ENCODE measurements at places on chromosomes 7 and 10.
A peak's percentile ranks its signal among the peaks of the same experiment; 100 is the strongest.

- DNase-seq: no peak
These were observed 120.2 kb downstream of the FAM53B start for GRCh38 chr10:124624006-124624405.

DNA sequence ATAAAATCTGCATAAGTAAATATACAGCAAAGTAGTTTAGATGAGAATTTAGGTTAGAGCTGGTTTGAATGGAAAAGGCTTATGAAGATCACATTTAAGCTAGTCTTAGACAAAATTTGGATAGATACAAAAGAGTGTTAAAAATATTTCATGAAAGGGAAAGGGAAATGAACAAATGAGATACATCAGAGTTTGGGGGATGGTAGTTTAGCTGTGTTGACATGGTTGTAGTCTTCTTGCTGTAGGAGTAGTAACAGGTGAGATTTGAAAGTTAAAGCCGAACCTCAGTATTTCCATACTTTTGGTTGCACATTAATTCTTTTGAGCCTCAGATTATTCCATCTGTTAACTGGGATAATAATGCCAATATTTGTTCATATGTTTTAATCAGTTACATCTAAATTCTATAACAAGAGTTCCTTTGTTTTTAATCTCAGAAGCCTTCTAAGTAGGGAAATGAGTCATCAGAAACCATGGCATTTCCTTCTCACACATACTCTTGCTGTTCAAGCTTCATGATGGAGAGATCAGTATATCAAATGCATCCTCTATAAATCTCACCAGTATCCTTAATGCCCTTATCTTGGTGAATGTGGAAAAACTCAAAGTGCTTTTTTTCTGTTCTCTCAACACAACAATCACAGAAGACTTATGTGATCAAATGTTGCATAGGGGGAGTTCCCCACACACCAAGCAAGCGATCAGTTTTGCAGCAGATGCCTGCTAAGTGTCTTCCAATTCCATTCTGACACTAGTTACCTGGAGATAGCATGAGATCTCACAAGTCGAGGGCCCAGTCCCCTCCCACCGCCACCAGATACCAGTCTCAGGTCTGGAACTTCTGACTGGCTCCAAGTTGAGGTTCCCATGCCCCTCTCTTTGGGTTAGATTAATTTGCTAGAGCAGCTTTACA, 84.7 kb downstream of the MAPK8 start:
- no peak for DNase-seq

DNA sequence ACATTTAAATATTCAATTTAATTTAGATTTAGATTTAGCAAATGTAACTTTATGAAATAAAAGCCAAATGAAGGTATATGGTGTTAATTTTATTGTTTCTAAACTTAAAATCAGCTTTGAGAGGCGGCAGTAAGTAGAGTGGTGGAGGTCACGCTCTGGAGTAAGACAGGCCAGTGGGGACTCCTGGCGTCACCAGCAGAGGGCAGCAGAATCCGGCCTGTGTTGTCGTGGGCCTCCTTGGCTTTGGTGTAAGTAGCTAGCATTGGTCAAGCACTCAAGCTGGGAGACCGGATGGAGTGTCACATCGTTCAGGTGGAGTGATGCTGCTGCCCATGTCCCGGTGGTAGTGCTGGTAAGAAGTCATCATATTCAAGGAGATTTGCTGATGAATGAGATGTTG, 98.7 kb upstream of the DNAJB6 start:
- no peak for DNase-seq

DNA sequence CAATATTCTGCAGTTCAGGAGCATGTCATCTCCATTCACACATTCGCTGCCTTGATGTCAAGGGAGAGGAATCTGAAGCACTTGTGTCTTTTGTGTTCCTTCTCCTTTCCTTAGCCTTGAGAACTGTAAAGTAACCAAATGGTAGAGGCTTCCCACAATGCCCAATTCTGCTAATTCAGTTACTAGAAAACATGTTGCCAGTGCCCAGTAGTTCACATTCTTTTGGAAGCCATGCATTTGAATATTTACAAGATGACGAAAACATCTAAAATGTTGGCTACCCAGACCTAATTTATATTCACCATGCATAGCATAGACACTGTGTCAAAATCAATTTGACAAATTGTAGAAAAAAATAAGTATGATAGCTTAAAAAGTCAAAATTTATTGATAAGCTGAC, 852.7 kb upstream of the PHF14 start:
- DNase-seq: no peak

DNA sequence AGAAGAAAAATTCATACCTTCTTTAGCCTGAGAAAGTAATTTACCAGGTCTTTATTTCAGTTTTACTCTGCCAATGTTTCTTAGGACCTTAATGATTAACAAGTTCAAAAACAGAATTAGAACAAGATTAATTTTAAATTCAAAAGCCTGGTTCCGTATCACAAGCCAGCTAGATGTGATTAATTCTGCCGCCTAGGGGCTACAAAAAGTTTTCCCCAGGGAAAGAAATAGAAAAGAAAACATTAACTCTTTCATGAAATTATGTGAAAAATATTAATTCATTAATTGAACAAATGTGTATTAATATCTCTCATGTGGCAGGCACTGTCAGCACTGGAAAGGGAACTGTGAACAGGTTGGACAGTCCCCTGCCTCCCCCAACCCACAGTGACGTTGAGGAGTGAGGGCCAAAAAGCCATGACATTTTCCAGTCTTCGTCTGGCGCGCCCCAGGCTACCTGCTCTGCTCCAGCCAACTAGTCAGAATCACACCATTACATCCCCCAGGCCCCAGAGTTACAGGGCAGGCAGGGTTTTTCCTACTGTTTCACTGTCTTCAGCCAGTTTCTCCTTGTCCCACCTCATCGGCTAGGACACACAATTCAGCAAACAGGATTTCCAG, 20.1 kb downstream of the TMEM176A start:
- DNase-seq: no peak

DNA sequence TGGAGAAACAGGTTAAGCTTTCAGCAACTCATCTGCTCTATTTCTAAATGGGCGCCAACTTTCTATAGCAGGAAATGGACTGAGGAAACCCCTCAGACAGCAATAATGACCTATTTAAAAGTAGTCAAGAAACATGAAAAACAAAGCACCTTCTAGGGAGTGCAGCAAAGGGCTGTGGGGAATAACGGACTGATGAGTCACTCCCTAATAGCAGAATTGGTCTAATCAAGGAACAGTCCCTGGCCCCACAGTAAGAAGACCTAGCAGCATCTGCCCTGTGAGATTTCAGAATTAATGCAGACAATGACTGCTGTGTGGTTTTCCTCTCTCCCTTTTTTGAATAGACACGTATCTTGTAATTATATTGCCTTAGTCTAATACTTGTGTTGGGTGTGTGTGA, 602.9 kb downstream of the IPMK start:
- no peak for DNase-seq

DNA sequence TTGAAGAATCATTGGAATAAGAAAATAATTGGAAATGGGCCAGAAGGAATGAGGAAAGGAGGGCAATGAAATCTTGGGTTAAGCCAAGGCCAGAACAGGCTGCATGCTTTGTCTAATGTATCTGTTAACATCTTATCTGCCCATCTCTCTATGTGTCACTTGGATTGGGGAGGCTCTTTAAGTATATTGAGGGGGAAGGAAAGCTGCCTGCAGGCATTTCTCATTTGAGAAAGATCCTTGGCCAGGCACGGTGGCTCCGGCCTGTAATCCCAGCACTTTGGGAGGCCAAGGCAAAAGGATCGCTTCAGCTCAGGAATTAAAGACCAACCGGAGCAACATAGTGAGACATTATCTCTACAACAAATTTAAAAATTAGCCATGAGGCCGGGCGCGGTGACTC, 14.3 kb downstream of the PCBD1 start:
- no peak for DNase-seq

- no peak for DNase-seq
These were observed 44.1 kb upstream of the GDF10 start for GRCh38 chr10:47255866-47256265.

DNA sequence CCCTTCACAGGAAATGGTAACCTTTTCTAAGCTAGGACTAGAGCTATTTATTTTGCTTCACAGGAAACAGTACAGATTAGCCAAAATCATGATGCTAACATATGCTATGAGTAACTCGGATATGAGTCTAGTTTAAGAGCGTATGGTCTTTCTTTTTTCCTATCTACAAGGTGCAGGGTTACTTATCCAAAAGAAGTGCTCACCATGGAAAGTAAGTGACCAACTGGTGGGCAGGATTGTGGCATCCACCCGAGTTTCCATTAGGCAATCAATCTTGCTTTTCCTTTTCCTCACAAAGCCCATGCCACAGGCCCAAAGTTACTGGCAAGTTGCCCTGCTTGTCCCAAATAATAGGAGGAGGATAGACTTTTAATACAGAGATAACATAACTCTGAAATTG, 765.1 kb upstream of the POM121L12 start:
- DNase-seq: no peak

- no peak for DNase-seq
These were observed 740.5 kb downstream of the SORCS1 start for GRCh38 chr10:106424054-106424453.

GRCh38 chr7:24572997-24573553, at the start of gene PALS2:
Gene PALS2, plus strand, starts transcription at chr7:24573452. Its CDS starts 50,216 bp downstream, at chr7:24623668.
- DNase-seq: peak; percentile 86

DNA sequence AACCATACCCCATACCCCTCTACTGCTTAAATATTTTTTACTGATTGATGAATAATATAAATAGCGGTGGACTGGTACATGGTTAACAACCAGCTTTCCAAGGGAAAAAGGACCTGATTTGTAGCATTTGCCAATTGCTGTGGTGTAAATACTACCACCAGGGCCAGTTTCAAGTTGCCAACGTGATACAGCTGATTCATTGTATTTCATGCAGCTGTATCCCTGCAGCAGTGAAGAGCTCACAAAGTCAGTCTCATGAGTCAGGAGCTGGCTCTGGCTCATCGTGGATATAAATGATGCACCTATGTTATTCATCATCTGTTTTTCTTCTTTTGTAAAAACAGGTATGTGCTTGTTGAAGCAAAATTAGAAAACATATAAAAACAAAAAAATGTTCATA, 15.2 kb downstream of the CALML5 start:
- no peak for DNase-seq

DNA sequence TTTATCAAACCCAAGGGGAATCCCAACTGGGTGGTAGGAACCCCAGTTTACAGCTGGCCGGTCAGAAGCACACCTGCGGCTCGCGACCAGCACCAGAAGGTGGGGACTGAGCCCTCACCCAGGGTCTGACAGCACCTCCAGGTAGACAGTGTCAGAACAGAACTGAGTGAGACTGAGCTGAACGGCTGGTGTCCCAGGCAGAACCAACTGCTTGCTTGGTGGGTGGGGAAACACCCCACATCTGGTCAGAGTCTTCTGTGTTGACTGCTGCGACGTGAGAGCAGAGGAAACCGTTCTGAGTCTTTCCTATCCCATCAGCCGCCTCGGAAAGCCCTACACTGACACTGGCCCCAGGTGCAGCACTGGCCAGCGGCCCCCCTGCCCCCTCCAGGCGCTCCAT, 160.7 kb downstream of the MAD1L1 start:
- DNase-seq: no peak

DNA sequence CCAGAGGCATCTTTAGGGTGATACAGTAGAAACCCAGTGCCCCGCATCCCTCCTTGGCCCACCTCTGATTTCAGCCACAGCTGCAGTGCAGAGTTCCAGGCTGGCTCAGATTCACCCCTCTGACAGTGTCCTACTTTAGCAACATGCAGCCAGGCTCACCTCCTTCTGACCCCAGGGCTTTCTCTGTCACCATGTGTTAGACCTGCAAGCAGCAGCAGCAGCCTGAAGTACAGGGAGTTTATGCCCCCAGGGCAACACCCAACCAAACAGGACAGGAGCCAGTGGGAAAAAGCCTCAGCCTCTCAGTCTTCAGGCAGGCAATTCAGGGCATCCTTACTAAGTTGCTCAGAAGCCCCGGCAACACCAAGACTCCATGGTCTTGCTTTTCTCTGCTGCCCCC, 109.0 kb upstream of the PLXNA4 start:
- no peak for DNase-seq

GRCh38 chr7:3887096-3887690, 586.1 kb downstream of the SDK1 start:
- DNase-seq: no peak

DNA sequence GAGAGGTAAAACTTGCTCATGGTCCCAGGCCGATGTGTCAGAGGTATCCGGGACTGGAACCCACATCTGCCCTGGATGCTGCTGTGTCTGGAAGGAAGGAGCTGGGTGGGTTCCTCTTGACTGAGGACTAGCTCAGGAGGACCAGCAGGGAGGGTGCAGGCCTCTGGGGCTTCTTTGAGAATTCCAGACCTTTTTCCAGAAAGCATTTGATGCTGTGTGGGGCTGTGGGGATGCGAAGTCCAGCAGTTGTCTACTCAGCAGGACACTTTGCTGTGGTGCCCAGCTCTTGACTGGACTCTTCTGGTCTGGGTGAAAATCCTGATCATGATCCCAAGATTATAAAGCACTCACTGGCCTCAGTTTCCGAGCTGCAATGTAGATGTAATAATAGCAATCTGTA, 1.7 kb downstream of the RAMP3 start:
- no peak for DNase-seq

DNA sequence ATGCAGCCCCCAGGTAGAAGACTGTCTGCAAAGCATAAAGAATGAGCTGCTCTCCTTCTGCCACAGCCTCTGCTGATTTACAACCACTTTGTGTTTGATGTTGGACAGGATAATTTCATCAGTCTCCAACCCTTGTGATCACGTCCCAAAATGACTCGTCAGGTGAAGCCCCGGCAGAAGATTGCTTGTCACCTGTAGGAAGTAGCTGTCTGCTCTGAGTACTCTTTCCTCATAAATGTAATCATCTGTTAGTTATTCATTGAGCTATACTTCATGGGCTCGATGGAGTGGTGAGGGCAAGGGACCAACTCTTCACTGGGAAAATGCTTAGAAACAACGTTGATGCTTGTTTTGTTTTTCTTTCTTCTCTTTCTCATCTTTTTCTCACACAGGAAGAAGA, 290.9 kb upstream of the SP8 start:
- DNase-seq: no peak

DNA sequence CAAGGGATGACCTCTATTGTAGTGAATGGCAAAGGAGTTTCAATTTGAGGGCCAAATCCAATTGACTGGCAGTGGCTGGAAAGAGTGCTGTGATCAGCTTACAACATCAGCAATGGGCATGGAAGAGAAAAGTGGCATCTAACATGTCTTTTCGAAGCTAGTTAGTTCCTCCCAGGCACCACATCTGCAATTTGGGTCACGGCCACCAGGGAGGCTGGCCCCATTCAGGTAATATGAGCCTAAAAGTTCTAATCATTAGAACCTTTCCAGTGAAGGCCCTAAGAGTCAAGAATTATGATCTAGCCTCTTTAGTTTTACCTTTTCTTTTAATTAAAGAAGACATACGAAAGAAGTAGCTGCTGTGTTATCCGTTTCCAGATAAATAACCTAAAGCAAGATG, 17.3 kb downstream of the CRTAC1 start:
- no peak for DNase-seq

- no peak for DNase-seq
These were observed 1.5 kb downstream of the GRM3 start for GRCh38 chr7:86645225-86645608.

GRCh38 chr10:123303581-123304337, 149.6 kb downstream of the BUB3 start:
- DNase-seq: no peak
